Left lung (tissue), 14 donors: ENCODE measurements at places on chromosomes 3 and 15. TPM values are rescaled to one million over a fixed set of nuclear protein-coding genes. Genes with fewer than 3 reads are reported as not detected.

DNA sequence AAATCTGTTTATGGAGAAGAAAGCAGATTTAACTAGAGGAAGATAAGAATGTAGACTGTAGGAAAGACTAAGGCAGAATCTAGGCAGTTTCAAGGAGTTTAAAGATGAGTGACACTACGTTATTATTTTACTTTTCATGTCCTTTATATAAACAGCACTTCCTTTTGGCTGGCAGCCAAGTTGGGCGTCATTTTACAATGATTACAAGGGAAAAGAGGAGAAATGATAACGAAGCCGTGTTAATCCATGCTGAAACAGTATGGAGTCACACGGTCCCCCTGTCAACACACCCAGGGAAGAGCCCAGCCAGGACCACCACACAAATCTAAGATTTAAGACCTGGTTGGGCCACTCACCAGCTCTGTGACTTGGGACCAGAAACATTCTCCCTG, 83.7 kb upstream of the NEO1 start:
- no peak overlapping the region for H3K27ac ChIP-seq
- H3K4me1 ChIP-seq: no peaks in the 10 kb centered on the region
- H3K36me3 ChIP-seq: no peaks in the 10 kb centered on the region
- peaks cover 8% of the 10 kb centered on the region for H3K27me3 ChIP-seq
- no peak for DNase-seq

MAP1A gene
- 13.4 TPM for total RNA-seq

DNA sequence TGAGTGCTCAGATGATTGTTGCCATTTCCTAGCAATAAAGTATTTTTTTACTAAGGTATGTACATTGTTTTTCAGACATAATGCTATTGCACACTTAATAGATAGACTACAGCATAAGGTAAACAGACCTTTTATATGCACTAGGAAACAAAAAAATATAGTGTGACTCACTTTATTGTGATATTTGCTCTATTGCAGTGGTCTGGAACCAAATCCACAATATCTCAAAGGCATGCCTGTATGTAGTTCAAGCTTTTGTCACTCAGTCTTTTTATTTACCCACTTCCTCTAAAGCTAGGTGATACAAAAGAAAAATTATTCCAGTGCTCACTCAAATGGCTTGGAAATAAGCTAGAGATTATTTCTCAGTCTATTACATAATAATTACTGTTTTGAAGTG, 209.9 kb upstream of the VEPH1 start:
- H3K27me3 ChIP-seq: no peaks in the 10 kb centered on the region
- H3K36me3 ChIP-seq: no peaks in the 10 kb centered on the region
- H3K4me1 ChIP-seq: no peaks in the 10 kb centered on the region

GOLGA6L7 gene
- not detected for total RNA-seq

DNA sequence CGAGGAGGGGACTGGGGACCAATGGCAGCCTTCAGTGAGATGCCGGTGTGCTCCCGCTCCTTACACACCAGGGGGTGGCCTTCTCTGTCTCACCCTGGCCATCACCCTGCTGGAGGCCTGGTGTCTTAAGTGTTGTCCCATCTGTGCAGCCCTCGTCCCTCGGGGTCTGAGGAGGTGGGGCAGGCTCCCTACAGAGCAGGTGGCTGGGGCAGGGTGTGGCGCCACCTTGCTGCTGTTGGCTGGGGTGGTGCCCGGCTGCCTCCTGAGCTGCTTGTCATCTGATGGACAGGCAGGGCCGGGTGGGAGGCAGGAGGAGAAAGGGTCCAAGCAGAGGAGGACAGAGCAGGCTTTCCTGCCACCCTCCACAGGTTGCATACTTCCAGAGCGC, 25.9 kb downstream of the PTPN23 start:
- H3K4me3 ChIP-seq: no peak overlapping the region
- H3K36me3 ChIP-seq: peaks cover 92% of the 10 kb centered on the region
- no peak overlapping the region for H3K27ac ChIP-seq
- peaks cover 11% of the 10 kb centered on the region for H3K4me1 ChIP-seq

GRCh38 chr3:119778811-119779210, 3.1 kb upstream of the NR1I2 start:
- no peaks in the 10 kb centered on the region for H3K27me3 ChIP-seq
- no peak for DNase-seq
- no peaks in the 10 kb centered on the region for H3K36me3 ChIP-seq
- no peak overlapping the region for H3K4me3 ChIP-seq

DNA sequence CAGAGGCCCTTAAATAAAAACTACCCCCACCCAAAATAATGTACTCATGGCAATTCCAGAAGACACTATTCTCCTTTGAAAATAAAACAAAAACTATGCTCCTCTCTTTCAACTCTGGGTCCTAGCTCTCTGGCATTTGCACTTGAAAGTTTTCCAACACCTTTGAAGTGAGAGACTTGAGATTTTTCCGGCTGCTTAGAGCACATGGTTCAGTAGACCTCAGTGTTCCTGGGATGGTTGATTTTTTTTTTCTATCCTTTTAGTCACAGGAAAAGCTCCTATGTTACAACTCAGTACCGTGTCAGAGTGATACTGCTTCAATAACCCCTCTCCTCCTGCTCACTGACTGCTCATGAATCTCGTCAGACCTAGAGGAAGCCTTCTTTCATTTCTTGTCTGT, 118.3 kb upstream of the TUSC7 start:
- H3K4me3 ChIP-seq: no peak overlapping the region
- DNase-seq: peak; percentile 30
- no peaks in the 10 kb centered on the region for H3K4me1 ChIP-seq
- H3K27ac ChIP-seq: no peak overlapping the region
- H3K27me3 ChIP-seq: no peaks in the 10 kb centered on the region
- no peaks in the 10 kb centered on the region for H3K36me3 ChIP-seq

LAMB2 gene
- 484 TPM for total RNA-seq

- peaks cover 32% of the 10 kb centered on the region for H3K36me3 ChIP-seq
- DNase-seq: no peak
- H3K27me3 ChIP-seq: no peaks in the 10 kb centered on the region
- H3K4me1 ChIP-seq: no peaks in the 10 kb centered on the region
- no peak overlapping the region for H3K4me3 ChIP-seq
Measured at GRCh38 chr15:25378501-25378901, 60.3 kb downstream of the UBE3A start.

SLC9A9 gene
- total RNA-seq: 15.7 TPM

DNA sequence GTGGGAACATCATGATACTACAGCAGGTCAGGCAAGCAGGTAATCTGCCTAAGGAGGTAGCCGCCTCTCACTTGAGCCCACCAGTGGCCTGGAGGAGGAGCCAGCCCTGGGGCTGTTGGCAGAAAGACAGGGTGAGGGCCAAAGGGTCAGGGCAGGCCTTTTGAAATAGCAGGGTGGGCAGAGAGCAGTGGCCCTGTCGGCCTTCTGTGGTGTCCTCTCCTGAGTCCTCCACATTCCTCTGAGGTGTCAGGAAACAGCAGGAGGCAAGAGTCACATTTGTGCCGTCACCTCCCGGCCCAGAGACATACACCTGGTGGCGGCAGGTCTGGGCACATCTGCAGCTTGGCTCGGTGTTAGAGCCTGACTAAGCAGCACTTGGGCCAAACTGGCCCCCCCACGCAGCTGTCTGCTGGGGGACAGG, 3.9 kb upstream of the BNC1 start:
- no peak overlapping the region for H3K27ac ChIP-seq
- no peak for DNase-seq
- peaks cover 9% of the 10 kb centered on the region for H3K4me1 ChIP-seq

DNA sequence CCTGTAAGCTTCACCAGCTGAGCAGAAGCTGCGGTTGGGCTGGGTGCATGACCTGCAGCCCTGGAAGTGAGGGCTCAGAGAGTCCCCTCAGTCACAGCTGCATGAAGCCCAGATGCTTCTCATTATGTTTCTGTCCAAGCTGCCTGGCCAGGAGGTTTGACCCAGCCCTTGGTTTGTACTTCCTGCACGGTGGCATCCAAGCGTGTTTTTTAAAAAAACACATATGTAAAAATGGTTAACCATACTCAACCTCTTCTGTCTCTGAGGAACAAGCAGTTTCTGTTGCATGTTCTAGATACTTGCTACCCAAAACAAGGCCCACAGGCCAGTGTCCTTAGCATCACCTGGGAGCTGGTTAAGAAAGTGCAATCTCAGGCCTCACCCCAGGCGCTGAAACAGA, 76.0 kb upstream of the ATP10A start:
- H3K4me1 ChIP-seq: no peaks in the 10 kb centered on the region
- H3K27me3 ChIP-seq: no peaks in the 10 kb centered on the region
- no peak overlapping the region for H3K4me3 ChIP-seq
- H3K36me3 ChIP-seq: no peaks in the 10 kb centered on the region

DNA sequence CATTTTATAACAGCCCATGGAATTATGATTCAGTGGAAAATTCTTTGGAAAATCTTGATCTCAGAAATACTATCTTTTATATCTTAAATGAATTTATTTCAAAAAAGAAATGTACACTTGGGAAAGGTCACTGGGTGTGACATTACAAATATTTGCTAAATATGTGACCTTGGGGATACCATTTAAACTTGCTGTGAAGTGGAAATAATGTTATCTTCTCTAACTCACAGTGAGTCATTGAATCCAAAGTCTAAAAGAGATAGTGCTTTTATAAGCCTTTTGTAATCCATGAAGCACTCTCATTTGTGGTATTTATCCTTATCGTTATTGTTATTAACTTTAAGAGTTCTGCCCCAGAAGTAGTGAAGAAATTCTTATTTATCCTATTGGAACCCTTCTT, 289.8 kb upstream of the SEMA6D start:
- H3K27ac ChIP-seq: no peak overlapping the region
- H3K27me3 ChIP-seq: no peaks in the 10 kb centered on the region
- H3K4me3 ChIP-seq: no peak overlapping the region
- DNase-seq: no peak
- no peaks in the 10 kb centered on the region for H3K4me1 ChIP-seq
- H3K36me3 ChIP-seq: no peaks in the 10 kb centered on the region

DNA sequence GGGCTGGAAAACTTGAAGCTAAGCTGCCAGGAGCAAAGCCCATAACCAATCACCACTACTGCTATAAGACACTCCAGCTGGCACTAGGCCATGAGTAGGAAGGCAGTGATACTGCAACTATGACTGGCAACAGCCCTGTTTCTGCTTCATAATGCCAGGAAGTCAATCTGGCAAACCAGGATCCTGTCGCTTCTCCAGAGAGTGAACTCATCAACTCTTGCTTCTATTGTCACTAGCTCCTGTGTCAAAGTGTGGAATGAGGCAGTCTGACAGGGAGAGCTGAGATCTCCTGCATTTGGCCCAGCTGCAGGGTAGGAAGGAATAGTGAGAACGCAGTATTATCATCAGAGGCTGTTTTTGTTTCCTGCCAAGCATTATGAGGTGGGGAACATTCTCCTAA, 105.3 kb downstream of the CTNNB1 start:
- no peak for DNase-seq
- H3K27ac ChIP-seq: no peak overlapping the region
- no peaks in the 10 kb centered on the region for H3K4me1 ChIP-seq
- H3K4me3 ChIP-seq: no peak overlapping the region

DNA sequence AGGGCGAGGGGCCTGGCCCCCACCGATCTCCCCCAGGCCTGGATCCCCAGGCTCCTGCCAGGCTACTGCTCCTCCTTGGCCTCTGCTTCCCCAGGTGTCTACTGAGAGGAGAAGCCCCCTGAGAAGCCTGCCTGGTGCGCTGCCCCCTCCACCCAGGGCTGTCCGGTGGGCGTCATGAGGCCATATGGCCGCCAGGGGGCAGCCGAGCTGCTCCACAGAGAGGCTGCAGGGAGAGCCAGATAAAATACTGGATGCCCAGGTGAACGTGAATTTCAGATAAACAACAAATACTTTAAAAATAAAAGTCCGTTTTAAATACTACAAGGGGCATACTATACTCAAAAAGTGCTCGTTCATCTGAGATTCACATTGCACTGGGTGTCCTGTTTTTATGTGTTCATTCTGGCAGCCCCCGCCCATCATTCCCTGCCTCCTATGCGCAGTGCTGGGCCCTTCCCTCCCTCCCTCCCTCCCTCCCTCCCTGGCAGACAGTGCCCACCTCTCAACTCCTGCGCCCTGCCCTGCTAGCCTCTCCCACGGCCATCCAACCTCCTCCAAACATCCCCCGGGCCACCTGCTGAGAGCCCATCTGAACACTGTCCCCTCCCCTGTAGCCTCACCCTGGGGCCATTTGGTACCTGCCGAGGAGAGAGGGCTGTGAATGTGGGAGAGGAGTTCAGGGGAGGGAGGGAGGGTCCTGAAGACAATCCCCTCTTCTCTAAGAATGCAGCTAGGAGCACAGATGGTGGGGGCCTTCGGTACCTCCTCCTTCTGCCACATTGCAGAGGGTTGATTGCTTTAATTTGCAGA, 29.6 kb downstream of the PSTPIP1 start:
- no peaks in the 10 kb centered on the region for H3K36me3 ChIP-seq
- peak; percentile 68 for DNase-seq
- H3K4me3 ChIP-seq: no peak overlapping the region
- no peak overlapping the region for H3K27ac ChIP-seq
- no peaks in the 10 kb centered on the region for H3K4me1 ChIP-seq

DNA sequence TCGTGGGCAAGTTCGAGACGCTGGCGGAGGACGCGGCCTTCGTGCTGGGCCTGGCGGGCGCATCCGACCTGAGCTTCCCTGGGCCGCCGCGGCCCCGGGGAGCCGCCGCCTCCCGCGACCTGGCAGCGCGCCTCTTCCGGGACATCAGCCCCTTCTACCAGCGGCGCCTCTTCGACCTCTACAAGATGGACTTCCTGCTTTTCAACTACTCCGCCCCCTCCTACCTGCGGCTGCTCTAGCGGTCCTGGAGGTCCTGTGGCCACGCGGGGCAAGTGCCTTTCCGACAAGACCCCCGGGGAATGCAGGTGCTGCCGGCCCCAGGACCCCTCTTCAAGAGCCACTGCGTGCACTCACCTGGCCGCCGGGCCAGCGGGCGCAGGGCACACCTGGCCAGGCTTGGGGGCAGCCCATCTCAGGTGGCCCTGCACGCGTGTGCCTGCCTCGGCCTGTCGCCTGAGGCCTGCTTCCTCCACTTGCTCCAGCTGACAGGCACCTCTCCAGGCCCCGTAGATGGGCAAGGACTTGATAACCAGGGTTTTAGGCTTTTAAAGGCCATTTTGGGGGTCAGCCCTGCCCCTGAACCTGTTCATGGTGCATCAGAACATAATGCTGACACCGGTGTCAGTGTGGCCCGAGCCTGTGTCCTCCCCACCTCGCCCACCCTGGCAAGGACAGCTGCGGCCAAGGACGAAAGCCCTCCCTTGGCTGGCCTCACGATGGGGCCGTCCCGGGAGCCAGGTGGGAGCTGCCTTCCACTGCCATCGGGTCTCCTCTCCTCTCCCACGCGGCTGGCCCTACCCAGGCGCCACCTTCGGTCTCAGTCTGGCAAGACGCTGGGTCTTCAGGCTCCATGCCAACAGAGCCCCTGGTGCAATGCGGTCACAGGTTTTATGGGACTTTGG, 16.1 kb downstream of the C3orf22 start:
- no peaks in the 10 kb centered on the region for H3K36me3 ChIP-seq
- H3K27me3 ChIP-seq: peaks cover 33% of the 10 kb centered on the region
- H3K4me3 ChIP-seq: no peak overlapping the region
- peaks cover 16% of the 10 kb centered on the region for H3K4me1 ChIP-seq
